ENCODE measurements at places on chromosomes 12 and 14.

GRCh38 chr12:128823216-128823915 lies 392 bp downstream of the SLC15A4 start:
- DNase-seq: no peak

GRCh38 chr14:22378181-22378580 lies 210.8 kb downstream of the DAD1 start:
- DNase-seq: no peak

DNA sequence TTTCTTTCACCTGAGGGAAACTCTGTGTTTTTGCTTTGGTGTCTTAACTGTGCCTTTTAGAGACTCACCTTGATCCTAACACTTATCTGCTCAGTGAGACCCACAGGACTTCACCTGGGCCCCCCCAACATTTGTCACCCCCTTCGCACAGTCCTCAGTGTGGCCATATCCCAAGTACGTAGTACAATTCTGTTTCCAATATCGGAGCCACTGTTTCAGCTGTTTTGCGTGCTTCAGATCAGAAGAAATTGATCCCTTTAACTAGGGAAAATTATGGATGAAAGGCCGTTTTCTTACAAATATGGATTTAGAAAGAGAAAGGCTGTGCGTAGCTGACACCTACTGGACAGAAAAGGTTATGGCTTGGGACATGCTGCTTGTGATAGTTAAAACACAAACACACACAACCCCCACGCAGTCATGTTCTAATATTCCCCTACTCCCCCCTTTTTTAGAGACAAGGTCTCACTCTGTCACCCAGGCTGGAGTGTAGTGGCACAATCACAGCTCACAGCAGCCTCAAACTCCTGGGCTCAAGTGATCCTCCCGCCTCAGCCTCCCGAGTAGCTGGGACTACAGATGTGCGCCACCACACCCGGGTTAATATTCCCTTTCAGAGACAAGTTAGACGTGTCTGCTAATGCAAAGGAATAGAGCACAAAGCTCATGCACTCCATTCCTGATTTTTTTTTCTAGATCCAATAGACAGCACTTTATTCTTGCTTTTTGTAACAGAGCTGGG lies 3.6 kb upstream of the SLC7A8 start:
- peak; percentile 64 for DNase-seq

DNA sequence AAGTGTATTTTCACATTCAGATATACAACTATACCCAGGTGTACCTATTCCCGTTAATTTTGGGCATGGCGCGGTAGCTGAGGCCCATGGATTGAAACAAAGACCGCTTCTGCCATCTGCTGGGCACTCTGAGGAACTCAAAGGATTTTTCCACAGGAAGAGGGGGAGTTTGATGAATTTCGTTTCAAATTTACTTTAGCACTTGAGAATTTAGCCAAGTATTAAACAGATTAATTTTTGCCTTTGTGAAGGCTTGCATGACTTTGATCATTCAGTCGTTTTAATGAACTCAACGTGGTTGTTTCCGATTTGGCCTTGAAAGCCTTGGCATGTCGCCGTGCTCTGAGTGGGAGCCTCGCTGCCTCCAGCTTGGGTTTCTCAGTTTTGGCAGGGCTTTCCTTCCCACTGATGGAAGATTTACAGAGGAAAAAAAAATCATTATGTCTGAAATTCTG lies 153.2 kb upstream of the DDHD1 start:
- DNase-seq: peak; percentile 18

Data from LNCaP clone FGC (cell line).